Hematopoietic multipotent progenitor cell treated with erythropoietin and hydrocortisone succinate and interleukin-3 and kit ligand, for 15 days (in vitro differentiated cells): ENCODE measurements at places on chromosomes 11 and 22.
A peak's percentile ranks its signal among the peaks of the same experiment; 100 is the strongest.

- no peak for DNase-seq
Observed at GRCh38 chr22:22569218-22569617, 10.2 kb upstream of the PRAME start.

DNA sequence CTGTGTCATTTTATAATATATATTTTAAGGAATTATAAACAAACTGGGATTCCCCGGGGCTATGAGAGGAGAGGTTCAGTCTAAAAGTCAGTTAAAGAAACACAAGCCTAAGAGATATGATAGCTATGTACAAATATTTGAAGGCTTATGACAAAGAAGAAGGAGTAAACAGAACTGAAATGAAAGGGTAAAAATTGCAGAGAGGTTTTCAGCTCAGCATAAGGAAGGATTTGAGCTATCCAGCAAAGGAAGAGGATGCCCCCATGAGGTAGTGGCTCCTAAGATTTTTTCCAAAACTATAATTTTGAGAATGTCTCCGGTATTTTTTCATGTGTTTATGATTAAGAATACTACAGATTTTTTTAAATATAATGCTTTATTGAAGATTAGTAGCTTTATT, 57.9 kb upstream of the ANGPTL5 start:
- DNase-seq, result no peak

DNA sequence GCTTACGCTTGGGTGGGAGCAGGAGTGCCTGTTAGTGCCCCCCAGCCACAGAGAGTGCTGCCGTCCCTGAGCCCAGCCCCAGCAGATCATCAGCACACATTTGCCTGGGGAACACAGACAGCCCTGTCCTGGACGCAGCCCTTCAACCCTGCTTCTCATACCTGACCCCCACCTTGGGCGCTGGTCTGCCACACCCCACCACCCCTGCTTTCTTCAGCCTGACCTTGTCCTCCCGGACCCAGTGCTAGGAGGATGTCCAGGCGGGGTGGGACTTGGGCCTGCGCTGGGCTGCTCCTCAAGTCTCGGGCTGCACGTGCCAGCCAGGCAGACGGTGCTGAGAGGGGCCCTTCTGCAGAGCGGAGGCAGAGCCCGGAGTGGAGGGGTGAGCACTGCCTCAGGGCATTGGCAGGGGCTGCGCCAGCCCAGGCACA, 119.2 kb downstream of the KCNQ1OT1 start:
- DNase-seq, result no peak

GRCh38 chr11:76163289-76163880, 42.9 kb downstream of the WNT11 start:
- DNase-seq, result no peak

DNA sequence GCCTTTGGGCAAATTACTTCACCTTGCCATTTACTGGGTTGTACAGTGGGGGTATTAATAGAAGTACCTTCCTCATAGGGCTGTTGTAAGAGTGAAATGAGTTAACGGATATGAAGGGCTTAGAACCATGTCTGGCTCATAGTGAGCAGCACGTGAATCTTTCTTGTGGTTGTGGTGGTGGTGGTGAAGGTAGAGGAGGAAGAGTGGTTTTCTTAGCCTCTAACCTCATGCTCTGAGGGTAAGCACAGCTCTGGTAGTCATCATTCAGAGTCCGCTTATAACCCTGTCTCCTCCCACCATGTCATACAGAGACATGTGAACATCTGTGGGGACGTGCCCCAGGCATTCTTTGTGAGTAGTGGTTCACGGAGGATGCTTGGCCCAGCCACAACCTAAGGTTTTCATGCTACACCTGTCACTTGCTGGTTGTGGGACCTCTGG, 43.6 kb downstream of the TEAD1 start:
- DNase-seq, result no peak

GRCh38 chr11:75349521-75350116, 1.8 kb downstream of the ARRB1 start:
- peak; percentile 3 for DNase-seq

DNA sequence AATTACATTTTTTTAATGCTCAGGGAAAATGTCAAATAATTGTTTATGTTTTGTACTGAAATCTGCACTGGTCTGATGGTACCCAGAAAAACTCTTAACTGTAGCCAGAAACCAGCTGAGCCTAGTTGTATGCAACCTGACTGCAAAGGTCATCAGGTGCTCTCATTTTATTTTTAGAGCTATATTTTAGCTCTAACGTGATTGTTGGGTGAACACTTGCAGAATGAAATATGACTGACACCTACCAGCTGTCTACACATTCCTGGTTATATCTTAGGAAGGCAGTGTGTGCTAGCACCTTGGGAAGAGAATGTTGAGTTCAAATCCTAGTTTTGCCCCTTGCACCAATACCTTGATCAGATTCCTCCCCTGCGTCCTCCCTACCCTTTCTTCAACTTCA, 23.6 kb downstream of the PTPRJ start:
- DNase-seq, result no peak
